Activated CD4-positive, CD25-positive, alpha-beta regulatory T cell treated with anti-CD3 and anti-CD28 coated beads, Interleukin-2, amount 50 U/mL, for 24 hours (primary cell): ENCODE measurements at places on chromosomes 12 and 14.

DNA sequence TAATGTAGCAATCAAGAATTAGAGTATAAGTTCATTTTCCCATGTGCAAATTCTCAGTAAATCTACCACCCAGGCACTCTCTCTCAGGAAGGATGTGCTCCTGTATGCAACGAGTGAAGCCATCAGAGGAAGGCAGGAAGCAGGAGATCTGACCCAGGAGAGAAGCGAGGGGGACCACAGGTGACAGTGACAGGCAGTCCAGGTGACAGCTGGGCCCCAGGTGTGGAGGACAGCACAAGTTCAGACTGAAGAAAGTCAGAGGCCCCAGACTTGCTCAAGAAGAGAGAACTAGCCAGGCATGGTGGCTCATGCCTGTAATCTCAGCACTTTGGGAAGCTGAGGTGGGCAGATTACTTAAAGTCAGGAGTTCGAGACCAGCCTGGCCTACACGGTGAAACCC is 13.8 kb downstream of the CLMN start:
- no peak for ATAC-seq

- ATAC-seq: no peak
Measured at GRCh38 chr12:98274430-98275130, 240.8 kb upstream of the TMPO start.

GRCh38 chr14:76770521-76771436 is 9.5 kb downstream of the VASH1 start:
- no peak for ATAC-seq

DNA sequence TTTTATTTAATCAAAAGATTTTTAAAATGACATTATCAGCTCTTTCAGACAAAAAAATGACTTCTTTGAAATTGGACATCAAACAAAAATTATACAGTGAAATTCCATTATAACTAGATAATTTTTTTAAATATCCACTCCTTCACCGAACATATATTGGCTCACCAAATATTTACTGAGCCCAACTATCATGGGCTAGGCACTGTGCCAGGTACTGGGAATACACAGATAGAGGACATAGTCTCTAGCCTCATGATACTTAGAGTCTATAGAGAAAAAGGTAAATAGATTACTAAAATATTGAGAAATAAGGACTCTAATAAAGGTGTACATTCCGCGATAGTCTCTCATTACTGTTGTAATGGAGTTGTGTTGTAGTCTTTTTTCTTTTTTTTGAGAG is 219.9 kb downstream of the SEC23A start:
- ATAC-seq: no peak

- ATAC-seq: no peak
Measured at GRCh38 chr12:98799146-98799810, 154.2 kb downstream of the APAF1 start.

DNA sequence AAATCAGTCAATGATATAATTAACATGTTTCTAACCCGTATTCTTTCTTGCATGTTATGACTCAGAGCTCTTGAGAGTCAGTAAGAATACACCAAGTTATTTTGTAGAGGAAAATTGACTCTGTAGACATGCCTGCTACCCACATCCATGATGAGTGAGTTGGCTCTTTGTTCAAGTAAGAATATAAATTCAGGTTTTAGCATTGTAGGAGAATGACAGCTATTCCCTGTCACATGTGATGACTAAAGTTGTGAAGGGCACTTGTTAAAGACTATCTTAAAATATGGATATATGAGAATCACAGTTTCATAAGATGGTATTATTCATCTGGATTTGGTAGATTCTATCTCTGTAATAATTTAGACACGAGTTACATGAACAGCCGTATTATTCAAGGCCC is 209.1 kb downstream of the CCDC59 start:
- no peak for ATAC-seq

GRCh38 chr12:108995370-108995992 is 25.4 kb downstream of the SVOP start:
- no peak for ATAC-seq

DNA sequence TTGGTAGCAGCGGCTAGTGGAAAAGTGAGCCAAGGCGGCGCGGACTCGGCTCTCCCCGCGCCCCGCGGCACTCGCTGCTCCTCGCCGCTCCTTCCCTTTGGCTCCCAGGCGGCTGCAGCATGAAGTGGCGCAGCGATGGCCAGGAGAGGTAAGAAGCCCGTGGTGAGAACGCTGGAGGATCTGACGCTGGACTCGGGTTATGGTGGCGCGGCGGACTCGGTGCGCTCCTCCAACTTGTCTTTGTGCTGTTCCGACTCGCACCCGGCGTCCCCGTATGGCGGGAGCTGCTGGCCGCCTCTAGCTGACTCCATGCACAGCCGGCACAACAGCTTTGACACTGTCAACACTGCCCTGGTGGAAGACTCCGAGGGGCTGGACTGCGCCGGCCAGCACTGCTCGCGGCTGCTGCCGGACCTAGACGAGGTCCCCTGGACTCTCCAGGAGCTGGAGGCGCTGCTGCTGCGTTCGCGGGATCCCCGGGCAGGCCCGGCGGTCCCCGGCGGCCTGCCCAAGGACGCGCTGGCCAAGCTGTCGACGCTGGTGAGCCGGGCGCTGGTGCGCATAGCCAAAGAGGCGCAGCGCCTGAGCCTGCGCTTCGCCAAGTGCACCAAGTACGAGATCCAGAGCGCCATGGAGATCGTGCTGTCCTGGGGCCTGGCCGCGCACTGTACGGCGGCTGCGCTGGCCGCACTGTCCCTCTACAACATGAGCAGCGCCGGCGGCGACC is 225.6 kb upstream of the CRY1 start:
- no peak for ATAC-seq

DNA sequence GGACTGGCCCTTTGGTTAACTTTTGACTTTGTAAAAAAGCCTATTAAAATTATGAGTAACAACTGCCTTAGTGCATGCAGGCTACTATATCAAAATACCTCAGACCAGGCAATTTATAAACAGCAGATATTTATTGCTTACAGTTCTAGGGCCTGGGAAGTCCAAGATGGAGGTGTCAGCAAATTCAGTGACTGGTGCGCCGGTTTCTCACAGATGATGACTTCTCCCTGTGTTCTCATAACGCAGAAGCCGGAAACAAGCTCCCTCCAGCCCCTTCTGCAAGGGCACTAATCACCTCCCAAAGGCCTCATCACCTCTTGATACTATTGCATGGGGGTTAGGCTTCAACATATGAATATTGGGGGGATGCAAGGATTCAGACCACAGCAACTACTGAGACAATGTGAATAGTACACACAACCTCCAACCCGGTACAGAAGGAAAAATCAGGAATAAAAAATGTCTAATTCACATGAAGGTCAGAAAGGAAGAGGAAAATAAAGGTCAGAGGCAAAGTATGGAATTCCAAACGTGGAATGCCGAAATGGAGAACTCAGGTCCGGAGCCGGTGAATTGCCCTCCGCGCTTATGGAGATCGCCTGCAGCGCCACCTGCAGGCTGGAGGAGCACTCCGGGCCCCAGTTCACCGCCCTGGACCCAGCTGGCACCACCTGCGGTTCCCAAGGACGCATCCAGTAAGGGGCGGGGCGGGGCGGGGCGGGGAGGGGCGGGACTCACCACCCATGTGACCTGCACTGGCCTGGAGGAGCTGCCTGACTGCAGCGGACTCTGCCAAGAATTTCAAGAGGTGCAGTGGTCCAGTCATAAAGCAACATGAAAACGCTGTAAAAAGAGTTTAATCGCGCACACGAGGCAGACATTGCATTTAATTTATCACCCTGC is 203.4 kb downstream of the KIF26A start:
- ATAC-seq: no peak

GRCh38 chr12:101557094-101557493 is 37.7 kb upstream of the MYBPC1 start:
- no peak for ATAC-seq

DNA sequence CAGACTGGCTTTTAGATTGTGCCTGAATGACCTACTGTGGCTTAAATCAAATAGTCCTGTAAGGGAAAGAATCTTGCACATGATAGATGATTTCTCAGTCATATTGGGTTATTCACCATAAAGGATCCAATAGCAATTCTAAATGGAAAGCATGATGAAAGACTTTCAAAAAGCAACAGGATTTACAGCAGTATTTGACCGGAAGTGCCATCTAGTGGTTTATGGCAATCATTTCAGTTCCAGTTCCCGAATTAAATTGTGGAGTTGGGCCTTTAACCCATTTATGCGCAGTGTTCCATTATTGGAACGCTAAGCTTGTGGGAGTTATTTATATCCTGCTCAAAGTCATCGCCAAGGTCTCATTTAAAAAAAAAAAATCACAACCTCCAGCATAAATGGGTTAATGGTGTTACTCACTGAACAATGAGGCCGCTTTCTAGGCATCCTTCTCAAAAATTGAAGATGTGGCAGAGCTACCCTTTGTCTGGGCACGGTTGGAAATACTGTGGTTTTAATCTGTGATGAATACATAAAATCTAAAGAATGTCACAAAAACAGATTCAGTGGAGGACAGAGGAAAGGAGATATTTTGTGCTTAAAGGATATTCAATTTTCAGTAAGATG is 60.8 kb upstream of the REP15 start:
- ATAC-seq: no peak

- ATAC-seq: no peak
Measured at GRCh38 chr12:70393787-70394499, 27.9 kb downstream of the KCNMB4 start.

- no peak for ATAC-seq
Measured at GRCh38 chr12:48828293-48828692, 10.0 kb downstream of the CACNB3 start.

GRCh38 chr14:75268633-75269550 is 9.7 kb upstream of the FOS start:
- no peak for ATAC-seq

DNA sequence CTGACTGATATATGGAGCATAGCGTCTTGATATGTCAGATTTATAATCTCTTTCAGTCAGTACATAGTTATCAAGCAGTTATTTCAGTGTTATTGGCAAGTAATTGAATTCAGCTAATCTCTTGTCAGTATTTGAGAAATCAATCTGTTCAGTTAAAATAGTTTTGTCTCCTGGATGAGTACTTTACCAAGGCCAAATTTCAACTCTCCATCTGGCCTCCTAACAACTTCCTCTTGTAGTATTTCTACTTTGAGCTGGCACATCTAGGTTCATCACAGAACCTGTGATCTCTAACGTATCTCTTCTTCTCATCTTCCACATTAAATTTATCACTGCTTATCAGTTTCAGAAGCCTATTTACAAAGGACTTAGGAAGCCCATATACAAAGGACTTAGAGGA is 690.5 kb downstream of the C12orf50 start:
- ATAC-seq: no peak

DNA sequence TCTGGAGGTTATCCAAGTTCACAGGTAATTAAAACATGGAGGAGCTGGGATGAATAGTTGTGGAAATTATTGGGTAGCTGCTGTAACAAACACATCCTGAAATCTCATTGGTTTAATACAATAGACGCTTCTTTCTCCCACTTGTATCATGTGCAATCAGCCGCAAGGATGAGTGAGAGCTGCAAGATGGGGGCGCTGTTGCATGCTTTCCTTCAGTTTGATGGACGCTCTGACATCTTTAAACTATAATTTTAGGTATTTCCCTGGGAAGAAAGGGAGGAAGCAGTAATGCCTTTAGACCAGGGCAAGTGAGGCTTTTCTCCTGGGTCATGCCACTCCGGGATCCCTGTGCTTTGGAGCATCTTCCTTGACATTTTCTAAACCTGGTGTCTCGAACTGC is 178.7 kb downstream of the PAWR start:
- no peak for ATAC-seq

DNA sequence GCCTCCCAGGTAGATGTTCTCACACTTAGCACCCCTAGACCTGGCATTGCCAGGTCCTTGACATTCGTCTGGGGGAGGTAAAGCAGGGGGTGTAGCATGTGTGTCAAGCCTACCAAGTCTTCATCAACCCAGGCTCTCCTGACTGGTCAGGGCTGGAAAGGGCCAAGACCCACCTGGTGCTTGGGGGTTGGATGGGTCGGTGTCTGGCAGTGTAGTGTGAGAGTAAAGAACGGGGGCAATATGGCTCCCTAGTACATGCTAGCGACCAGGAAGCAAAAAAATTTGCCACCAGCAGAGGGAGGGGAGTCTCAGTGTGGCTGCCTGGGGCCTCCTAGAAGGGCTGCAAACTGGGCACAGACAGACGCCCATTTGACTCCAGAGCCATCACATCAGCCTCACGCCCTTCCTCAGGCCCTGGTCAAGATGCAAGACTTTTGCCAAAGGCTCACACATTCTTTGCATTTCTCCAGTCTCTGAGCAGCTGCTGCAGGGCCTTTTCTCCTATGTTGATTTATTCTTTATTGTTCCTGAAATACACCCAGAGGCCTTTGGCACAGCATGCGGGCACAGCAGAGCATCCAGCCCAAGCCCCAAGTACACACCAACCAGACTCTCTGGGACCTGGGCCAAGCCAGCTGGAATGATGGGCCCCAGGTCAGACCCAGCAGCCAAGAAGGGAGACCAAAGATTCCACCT is 38.3 kb upstream of the PNMA1 start:
- ATAC-seq: no peak

- no peak for ATAC-seq
Measured at GRCh38 chr14:78228702-78229327, 58.6 kb downstream of the NRXN3 start.

DNA sequence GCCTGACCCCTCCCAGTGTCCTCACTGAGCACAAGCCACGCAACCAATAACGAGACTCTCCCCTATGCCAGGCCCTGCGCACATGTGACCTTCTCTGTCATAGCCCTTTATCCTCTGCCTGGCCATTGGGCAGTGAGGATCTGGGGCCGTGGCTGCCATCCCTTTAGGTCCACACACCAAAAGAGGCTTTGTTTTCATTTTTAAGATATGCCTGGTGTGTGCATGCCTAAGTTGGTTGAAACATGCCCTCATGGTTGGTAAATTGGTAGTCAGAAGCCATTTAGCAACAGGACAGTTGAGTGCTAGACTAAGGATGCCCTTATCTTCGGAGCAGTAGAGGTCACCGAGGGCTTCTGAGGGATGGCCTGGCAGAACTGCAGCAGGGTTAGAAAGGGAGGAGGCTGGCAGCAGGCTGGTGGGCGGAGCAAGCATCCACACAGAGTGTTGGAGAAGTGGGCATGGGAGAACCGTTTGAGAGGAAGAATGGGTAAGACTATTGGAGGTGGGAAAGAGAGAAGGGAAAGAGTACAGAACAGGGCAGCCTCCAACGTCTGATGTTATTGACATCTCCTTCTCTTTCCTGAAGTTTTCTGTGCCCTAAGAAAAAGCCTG is 75.1 kb downstream of the SLC24A4 start:
- ATAC-seq: no peak

GRCh38 chr12:45725631-45726602 is 3.6 kb upstream of the ARID2 start:
- no peak for ATAC-seq

DNA sequence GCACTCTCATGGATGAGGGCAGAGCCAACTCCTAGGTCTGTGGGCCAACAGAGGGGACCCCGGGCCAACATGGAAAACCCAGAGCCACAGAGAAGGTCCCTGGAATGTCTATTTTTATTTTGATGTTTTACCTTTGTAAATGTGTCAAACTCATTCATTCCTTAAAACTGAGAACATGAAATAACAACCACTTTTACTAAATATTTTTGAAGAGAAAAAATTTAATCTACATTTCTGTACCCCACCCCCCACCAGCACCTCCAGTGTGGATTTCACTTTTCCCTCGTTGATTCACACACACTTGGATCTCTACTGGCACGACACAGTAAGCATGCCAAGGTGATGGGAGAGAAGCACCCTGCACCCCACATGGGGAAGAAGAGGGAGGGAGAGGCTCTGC is 6.7 kb downstream of the KRT77 start:
- no peak for ATAC-seq
